ENCODE measurements at places on chromosomes 1 and 21.

DNA sequence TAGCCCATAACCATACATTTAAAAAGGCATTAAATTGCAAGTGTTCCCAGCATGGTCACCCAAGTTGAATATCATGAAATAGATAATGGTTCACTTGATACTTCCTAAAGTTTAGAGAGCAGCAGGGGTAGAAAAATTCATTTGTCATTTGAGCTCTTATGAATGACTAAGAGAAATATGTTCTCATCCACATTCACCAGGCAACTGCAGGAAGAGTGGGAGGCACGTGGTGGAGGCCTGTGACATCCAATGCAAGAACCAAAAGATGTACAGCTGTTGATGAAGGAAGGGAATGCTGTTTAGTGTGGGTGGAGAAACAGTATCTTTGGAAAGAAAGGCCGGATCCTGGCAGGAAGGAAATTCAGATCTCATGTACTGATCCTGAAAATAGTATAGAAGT, 473.1 kb downstream of the ADGRL2 start:
- no peak overlapping the region for H3K4me3 ChIP-seq
- H3K27ac ChIP-seq = no peak overlapping the region
- DNase-seq = no peak
- H3K36me3 ChIP-seq = no peaks in the 10 kb centered on the region

- peaks cover 28% of the 10 kb centered on the region for H3K4me1 ChIP-seq
- peaks cover 4% of the 10 kb centered on the region for H3K27me3 ChIP-seq
- H3K27ac ChIP-seq = no peak overlapping the region
- no peak overlapping the region for H3K4me3 ChIP-seq
- DNase-seq = no peak
Observed at GRCh38 chr1:154720328-154721297, 112.6 kb upstream of the ADAR start.

GRCh38 chr1:50236656-50237055, 127.9 kb downstream of the ELAVL4 start:
- peaks cover 14% of the 10 kb centered on the region for H3K4me1 ChIP-seq
- H3K36me3 ChIP-seq = peaks cover 7% of the 10 kb centered on the region
- no peak overlapping the region for H3K4me3 ChIP-seq
- no peak for DNase-seq
- H3K27ac ChIP-seq = no peak overlapping the region

DNA sequence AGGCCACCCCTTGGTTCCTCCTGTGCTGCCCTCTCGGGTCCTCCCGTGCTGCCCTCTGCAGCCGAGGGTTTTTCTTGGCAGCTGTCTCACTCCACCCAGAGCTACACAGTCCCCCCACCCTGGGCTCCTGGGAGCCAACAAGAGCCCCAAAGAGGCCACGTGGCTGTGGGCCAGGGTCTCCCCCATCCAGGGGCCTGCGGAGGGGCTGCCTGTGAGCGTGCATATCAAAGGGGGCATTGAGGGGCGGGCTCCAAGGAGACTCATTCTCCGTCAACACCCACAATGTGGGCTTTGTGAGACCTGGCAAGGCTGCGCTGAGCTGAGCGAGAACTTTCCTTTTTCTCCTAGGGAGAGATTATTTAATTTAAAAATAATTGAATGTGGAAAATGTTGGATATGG, 108.7 kb upstream of the ARHGEF16 start:
- H3K36me3 ChIP-seq = peaks cover 12% of the 10 kb centered on the region
- no peak overlapping the region for H3K4me3 ChIP-seq
- H3K27ac ChIP-seq = no peak overlapping the region
- H3K27me3 ChIP-seq = peaks cover 5% of the 10 kb centered on the region
- no peaks in the 10 kb centered on the region for H3K4me1 ChIP-seq
- no peak for DNase-seq

DNA sequence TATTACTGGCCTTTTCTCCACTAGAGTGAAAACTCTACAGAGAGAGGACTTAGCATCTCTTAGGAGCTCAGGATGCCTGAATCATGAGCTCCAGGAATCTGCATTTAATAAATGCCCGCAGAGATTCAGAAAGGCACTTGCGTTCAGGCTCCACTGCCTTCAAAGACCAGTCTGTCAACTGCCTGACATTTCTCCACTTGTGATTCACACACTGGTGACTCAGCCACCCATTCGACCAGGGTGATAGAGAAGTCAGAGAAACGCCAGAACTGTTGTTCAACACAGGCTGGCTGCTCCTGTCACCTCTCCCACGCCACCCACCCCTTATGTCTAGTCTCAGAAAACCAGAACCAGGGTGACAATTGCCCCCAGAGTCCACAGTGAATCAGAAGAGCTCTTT, 26.9 kb upstream of the LBR start:
- H3K27ac ChIP-seq = no peak overlapping the region
- no peak for DNase-seq
- peaks cover 2% of the 10 kb centered on the region for H3K27me3 ChIP-seq
- H3K4me1 ChIP-seq = no peaks in the 10 kb centered on the region

GRCh38 chr1:168235548-168235885, 9.7 kb downstream of the SFT2D2 start:
- no peak overlapping the region for H3K4me3 ChIP-seq
- H3K27me3 ChIP-seq = no peaks in the 10 kb centered on the region
- H3K4me1 ChIP-seq = no peaks in the 10 kb centered on the region
- H3K36me3 ChIP-seq = peaks cover 41% of the 10 kb centered on the region

- H3K27ac ChIP-seq = no peak overlapping the region
- no peaks in the 10 kb centered on the region for H3K4me1 ChIP-seq
- no peak overlapping the region for H3K4me3 ChIP-seq
- peaks cover 13% of the 10 kb centered on the region for H3K36me3 ChIP-seq
- no peak for DNase-seq
- no peaks in the 10 kb centered on the region for H3K27me3 ChIP-seq
Observed at GRCh38 chr21:36068748-36069398, 951 bp upstream of the CBR1 start.

- H3K36me3 ChIP-seq = peaks cover 4% of the 10 kb centered on the region
- H3K4me3 ChIP-seq = no peak overlapping the region
- peaks cover 3% of the 10 kb centered on the region for H3K4me1 ChIP-seq
- no peak overlapping the region for H3K27ac ChIP-seq
- H3K27me3 ChIP-seq = peaks cover 4% of the 10 kb centered on the region
- no peak for DNase-seq
Observed at GRCh38 chr1:209854196-209854595, 26.4 kb downstream of the UTP25 start.

DNA sequence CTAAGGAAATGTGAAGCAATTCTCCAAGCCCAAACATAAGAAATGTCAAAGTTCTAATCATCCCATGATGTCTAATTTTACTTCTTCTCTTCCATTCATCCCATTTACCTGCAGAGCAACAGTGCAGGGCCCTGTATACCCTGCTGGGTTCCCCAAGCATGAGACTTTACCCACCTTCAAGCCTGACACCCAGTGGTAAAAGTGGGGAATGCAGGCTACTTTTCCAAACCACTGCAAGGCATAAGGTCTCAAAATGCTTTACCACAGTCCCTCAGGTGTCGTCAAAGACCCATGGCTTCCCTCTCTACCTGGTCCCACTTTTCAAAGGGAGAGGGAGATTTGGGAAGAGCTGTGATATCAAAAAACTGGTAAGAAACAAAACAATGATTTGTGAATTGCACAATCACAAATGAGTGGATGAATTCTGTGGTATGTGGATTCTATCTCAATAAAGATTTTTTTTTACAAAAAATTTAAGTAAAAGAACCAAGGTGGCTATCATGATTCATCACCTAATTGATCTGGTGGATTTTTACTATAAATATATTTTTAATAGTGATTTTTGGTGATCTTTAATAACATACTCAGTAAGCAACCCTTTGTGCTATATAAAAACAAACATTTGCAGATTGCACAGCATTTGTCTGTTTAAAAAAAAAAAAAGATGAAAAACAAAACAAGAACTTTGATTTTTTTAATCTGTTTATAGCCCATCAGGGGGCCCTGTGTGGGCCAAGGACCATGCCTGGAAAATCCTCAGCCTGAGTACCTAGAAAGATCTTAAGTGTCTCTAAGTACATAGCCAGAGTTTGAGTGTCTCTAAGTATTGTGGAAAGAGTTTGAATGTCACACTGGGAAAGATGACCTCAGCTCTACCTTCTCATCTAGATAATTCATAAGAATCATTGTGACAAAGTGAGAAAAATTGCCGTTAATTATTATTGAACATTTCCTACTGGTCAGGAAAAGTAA, 73.1 kb upstream of the GJB5 start:
- peak; percentile 75 for DNase-seq
- H3K4me3 ChIP-seq = no peak overlapping the region
- peaks cover 16% of the 10 kb centered on the region for H3K4me1 ChIP-seq
- H3K27me3 ChIP-seq = peaks cover 4% of the 10 kb centered on the region
- H3K27ac ChIP-seq = no peak overlapping the region

- H3K4me1 ChIP-seq = no peaks in the 10 kb centered on the region
- DNase-seq = no peak
- H3K36me3 ChIP-seq = no peaks in the 10 kb centered on the region
- H3K27me3 ChIP-seq = peaks cover 6% of the 10 kb centered on the region
- no peak overlapping the region for H3K4me3 ChIP-seq
- no peak overlapping the region for H3K27ac ChIP-seq
Observed at GRCh38 chr21:33857846-33858666, 57.5 kb downstream of the ATP5PO start.

DNA sequence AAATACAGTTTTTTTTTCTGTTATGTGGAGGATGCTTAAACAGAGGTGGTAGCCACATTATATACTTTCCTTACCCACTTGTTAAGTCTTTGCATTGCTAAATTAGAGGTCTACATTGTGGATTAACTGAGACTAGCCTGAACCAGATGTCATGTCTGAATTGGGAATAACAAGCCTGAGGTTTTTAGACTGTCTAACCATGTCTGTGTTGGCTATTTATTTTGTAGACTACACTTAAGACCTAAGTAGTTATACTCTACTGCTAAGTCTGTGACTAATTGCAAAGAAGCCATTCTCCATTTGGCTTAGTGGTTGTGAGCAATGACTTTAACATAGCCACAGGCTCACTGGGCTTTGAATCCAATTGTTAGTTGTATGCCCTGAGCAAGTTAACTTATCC, 45.4 kb downstream of the CDC14A start:
- peaks cover 31% of the 10 kb centered on the region for H3K4me1 ChIP-seq
- no peak overlapping the region for H3K4me3 ChIP-seq
- H3K27ac ChIP-seq = no peak overlapping the region
- H3K27me3 ChIP-seq = peaks cover 4% of the 10 kb centered on the region

DNA sequence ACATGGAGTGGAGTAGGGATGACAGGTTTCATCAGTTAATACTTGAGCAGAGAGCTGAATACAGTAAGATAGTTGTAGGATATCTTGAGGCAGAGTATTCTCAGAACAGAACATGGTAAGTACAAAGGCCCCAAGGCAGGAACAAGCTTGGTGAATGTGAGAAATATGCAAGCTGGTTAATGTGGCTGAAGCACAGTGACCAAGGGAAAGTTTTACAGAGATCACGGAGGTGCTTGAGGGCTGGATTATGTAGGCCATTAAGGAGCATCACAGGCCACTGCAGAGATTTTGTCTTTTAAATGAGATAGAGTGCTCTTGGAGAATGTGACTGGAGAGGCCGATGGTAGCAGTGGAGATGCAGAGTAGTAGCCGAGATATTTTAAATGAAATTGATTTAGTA, 54.0 kb upstream of the BOLA1 start:
- H3K4me1 ChIP-seq = peaks cover 22% of the 10 kb centered on the region
- no peaks in the 10 kb centered on the region for H3K36me3 ChIP-seq
- peaks cover 3% of the 10 kb centered on the region for H3K27me3 ChIP-seq
- no peak for DNase-seq
- H3K4me3 ChIP-seq = peak overlapping the region; percentile 69

DNA sequence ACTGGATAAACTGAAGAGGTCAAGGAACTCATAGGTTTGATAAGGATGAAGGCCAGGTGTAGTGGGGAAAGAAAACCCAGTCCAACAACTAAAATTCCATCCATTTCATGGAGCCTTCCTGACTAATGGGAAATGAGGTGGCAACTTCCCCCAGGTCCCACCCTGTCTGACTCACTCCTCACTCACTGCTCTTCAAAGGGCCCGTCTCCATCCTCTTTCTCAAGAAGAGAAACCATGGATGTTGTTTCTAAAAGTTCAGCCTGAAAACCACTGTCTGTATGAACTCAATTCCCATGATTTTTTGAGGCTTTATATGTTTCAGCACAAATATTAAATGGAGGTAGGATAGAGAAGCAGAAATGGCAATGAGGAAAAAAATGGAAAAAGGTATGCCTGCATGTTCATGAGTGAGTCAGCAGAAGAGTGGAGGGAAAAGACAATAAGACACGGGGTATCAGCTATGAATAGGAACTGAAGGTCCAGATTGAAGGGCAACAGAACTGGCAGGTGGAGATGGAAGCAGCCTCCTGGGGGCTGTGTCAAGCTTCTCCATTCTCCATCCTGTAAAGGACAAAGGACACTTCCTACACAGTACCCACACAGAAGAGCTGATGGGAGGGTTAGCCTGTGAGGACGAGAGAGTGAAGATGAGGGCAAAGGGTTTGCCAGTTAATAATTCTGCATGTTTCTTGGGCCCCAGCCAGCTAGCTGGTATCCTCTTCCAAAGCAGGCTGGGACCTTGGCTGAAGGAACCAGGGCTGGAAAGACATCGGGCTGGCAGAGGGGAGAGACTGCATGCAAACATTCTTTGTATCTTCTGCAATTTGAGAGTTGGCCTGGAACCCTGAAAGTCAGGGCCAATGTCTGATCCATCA, 5.5 kb upstream of the ELOVL1 start:
- peaks cover 7% of the 10 kb centered on the region for H3K27me3 ChIP-seq
- H3K27ac ChIP-seq = no peak overlapping the region
- H3K36me3 ChIP-seq = peaks cover 6% of the 10 kb centered on the region
- DNase-seq = no peak

- H3K27me3 ChIP-seq = peaks cover 7% of the 10 kb centered on the region
- no peak overlapping the region for H3K4me3 ChIP-seq
- H3K36me3 ChIP-seq = no peaks in the 10 kb centered on the region
- no peaks in the 10 kb centered on the region for H3K4me1 ChIP-seq
Observed at GRCh38 chr1:38589036-38589435, 270.5 kb downstream of the RRAGC start.

DNA sequence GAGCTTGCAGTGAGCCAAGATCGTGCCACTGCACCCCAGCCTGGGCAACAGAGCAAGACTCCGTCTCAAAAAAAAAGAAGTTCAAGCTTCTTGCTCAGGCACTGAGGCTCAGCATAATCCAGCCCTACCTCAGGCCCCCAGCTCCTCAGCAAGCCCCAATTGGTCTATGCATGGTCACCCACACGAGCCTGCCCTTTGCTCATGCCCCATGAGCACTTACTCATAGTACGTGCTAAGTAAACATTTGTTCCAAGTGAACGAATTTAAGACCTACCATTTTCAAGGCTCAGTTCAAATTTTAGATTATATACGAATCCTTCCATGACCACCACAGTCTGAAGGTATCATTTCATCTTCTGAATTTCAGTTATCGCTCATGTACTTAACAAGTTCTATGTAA, 4.3 kb downstream of the PDZK1 start:
- no peaks in the 10 kb centered on the region for H3K27me3 ChIP-seq
- no peaks in the 10 kb centered on the region for H3K36me3 ChIP-seq
- no peak for DNase-seq
- no peak overlapping the region for H3K4me3 ChIP-seq
- no peak overlapping the region for H3K27ac ChIP-seq
- H3K4me1 ChIP-seq = no peaks in the 10 kb centered on the region

Data from endothelial cell (in vitro differentiated cells).